ENCODE measurements at places on chromosomes 13 and 19.

- no peak for DNase-seq
Observed at GRCh38 chr13:104281910-104282309, 1215.7 kb upstream of the SLC10A2 start.

DNA sequence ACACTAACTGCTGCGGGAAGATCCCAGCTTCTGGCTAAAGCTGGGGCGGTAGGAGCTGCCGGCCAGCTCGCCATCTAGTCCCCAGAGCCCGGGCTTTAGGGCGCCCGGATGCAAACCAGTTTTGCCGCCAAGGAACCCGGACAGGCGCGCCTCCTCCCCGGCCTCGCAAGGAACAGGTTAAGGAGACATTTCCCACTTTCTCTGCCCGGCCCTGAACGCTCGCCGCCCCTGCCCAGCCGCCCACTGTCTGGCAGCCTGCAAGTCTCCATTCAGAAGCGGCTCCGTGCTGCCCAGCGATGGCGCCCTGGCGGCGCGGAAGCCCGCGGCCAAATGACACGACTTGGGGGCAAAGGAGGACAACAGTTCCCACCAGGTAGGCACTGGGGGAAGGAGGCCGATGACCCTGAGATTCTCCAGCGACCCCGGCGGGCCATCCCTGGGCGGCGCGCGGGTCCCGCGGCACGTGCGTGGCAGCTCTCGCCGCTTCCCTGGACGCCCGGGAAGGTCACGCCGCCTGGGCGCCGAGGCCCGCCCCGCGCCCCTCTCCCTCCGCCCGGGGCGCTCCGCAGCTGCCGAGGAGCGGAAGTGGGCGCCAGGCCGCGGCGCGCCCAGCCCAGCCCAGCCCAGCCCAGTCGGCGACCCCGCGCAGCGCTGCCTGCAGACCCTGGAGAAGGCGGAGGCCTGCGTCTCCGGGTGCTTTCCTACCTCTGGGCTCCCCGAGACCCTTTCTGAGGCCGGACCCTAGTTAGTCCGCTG, 42.2 kb upstream of the HNRNPA1L2 start:
- peak; percentile 82 for DNase-seq

GRCh38 chr19:40466219-40466984, 399 bp upstream of the SPTBN4 start:
- DNase-seq, result peak; percentile 56

GRCh38 chr19:1495799-1496713, 5.1 kb downstream of the REEP6 start:
- DNase-seq, result no peak

DNA sequence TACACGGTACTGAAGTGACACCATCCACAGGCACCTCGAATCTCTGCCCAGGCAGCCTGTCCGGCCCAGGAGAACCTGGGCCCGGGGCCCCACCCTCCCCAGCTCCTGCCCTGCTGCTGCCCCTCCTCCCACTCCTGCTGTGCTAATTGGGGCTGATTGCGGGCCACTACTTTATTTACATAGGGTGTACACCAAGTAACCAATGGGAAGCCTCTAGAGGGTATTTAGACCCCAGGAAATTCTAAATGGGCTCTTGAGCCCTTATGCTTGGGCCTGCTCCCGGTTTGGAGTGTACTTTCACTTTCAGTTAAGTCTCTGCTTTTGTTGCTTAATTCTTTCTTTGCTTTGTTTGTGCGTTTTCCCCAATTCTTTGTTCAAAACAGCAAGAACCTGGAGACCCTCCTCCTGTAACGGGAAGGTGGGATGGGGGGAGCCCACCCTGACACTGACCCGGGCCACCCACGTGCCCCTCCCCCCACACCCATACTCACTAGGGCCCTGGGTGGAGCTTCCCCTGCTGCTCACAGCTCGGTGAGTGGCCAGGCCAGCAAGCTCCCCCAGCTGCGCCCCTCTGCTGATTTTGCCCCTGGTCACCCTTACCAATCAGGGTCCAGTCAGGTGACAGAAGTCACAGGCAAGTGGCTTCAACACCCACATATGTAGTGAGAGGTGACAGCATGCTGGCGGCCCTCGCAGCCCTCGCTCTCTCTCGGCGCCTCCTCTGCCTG, 9.4 kb downstream of the SCGB2B2 start:
- DNase-seq, result no peak

GRCh38 chr19:42148266-42148665, 16.0 kb upstream of the POU2F2 start:
- DNase-seq, result no peak

DNA sequence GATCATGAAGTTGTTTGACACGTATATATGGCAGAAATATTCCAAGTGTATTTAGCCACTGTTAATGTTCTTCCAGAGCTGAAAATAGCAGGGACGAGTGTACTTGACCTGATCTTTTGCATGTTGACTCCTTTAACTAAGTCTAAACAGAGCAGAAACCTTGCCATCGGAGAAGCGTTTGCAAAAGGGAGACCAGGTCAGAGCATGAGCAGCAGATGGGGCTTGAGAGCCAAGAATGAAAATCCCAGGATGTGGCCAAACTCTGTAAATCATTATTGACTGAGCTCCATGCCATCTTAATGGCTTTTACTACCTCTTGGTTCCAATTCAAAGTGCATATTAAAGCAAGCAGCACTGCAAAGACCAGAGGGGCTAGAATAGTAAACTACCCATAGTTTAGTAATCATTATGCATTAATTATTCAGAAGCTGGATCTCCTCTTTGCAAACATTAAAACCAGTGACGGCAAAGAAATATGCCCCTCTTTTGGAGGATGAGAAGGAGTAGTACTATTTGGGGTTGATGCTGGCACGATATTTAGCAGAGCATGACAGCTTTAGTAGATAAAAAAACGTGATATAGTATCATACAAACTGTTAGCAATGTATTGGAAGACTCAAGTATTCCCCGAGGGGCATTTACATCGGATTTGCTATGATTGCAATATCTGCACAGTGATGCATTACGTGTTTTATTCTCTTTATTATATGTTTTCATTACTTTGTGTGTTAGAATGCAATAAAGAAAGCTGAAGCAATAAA, 55.7 kb downstream of the FAM216B start:
- no peak for DNase-seq

- DNase-seq, result no peak
Observed at GRCh38 chr13:85806553-85807175, 7.4 kb upstream of the SLITRK6 start.

DNA sequence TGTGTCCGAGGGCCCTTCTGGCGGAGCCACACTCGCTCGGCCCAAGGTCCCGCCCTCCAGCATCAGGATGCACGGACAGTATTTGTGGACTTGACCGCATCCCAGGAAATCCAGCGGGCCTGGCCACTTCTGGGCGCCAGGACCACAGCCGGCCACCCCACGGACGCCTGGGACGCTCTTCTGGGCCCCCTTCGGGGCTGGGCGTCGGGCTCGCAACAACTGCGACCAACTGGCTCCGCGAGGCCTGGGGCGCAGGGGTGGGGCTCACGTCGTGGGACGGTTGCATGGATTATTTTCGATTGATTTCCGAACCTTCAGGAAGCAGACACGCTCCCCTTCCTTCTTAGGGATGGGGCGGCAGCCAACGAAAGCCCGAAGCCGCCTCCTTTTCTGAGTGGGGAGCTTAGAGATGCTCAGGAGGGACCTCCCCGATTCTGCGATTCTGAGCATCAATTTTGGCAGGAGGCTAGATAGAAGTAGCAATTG, 521 bp upstream of the NUP58 start:
- no peak for DNase-seq

DNA sequence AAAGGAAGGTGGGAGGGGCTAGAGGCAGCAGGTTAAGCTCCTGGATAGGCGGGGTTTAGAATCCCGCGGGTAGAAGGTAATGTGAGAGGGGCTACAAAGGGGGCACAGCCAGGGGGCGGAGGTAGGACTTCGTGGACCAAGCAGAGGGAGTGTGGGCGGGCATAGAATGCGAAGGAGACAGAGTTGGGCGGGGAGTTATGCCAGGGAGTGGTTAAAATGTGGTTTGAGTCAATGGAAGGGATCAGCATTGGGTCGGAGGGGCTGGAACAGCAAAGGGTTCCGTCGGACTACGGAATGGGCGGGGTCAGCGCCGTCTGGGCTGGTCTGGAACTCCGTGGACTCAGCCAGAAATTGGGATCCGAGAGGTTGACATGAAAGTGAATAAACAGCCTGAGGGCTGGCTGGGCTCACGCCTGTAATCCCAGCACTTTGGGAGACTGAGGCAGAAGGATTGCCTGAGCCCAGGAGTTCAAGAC, 3.0 kb downstream of the LTBP4 start:
- no peak for DNase-seq
